ENCODE measurements at places on chromosomes 7 and 10.

GRCh38 chr7:20238754-20239324 lies 21.7 kb upstream of the MACC1 start:
- no peak for DNase-seq

DNA sequence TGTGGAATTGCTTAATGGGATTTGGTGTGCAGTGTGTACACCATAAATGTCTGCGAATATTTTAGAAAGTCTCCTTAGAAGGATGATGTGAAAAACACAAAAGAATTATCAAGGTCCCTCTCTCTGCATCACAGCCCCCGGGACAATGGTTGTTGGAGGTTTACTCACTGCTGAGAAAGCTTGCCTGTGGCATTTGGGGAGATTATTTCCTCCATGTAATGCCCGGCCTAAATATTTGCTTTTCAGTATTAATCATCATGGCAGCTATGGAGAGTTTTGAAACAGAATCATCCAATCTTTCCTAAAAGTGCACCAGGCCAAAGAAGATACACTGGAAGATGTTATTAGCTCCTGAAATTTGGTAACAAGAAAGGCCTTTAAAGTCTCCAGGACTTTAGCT lies 113.8 kb upstream of the ADCY1 start:
- DNase-seq, result no peak

DNA sequence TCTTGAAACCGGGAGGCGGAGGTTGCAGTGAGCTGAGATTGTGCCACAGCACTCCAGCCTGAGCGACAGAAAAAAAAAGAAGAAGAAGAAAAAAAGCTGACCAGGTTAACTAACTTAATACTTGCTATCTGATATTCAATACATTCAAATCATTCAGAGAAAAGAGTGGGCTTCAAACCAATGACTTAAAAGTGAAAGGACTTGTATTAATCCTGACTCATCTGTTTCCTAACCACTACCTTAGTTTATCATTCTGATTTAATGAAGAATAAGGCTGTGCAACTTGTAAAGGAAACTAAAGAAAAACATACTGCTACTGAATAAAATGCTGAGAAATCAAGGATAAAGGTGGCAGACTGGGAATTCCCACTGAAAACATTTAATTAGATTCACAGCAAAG lies 128.4 kb downstream of the NRBF2 start:
- no peak for DNase-seq

DNA sequence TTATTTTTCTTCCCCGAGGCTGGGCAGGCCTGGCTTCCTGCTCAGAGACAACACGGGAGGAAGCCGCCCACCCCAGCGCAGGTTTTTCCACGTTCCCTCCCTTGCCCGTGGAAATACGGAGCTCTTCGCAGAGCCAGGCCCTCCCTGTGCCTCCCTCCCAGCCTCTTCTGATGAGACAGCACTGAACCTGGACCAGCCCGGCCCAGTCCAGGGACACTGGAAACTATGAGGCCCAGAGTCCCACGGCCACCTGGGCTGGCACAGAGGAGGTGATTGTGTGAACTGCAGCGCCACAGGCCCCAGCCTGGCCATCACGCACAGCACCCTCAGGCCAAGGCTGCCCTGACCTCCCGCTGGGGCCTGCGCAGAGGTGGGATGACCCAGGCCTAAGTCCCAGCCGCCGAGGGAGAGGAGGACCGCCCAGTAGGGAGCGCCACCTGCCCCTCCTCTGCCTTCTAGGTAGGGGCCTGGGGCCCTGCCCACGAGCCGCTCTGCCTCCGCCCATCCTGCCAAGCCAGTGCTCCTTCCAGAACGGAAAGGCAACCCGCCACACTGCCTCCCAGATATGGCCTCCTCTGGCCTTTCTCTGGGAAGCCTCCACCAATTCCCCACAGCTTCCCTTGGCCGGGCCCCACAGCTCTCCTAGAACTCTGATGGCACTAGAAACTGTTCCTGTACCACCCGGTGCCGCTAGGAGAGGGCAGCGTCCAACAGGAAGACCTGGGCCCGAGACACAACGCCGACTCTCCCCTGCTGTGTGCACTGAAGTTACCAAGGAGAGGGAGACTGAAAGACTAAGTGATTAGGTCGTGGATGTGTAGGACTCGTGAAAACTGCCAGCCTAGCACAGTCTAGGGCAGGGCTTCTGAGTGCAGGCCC lies 57.2 kb downstream of the PROSER2 start:
- DNase-seq, result no peak

DNA sequence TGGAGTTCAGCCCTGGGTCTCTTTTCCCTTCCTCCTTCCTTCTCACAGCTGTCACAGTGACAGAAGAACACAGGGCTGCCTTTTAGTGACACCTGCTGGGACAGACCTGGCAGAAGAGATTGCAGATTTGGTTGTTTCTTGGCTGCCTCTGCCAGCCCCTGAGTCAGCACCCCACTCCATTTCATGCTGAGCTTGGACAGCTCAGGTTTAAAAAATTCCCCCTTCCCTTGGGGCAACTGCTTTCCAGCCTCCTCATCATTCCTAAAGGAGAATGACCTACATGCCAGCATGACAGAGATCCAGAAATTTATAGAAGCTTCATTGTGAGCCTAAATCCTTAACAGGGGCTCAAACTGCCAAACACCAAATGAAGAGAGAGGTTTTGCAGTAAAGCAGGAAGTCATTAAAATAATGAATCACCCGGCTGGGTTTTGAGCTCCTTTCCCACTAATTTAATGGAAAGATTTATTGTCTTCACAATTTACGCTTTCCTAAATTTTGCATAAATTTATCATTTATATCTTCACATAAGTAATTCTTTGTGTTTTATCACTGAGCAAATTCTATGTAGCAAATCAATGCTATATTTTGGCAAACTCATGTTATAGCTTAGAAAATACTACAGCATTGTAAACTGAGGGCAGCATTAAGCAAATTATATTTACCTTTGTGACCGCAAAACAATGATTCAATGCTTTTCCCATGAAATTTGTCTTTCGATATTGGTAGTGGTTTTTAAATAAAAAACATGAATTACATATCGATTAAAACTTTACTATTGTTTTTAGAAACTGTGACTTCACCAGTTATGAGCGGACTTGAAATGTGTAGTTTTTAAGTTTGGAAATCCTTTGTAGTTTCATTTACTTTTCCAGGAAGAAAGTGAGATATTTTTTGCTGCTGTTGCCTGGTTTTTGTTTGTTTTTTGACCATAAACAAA lies 399.5 kb upstream of the ANKRD30A start:
- DNase-seq, result no peak
